ENCODE measurements at places on chromosomes 6 and 20.

DNA sequence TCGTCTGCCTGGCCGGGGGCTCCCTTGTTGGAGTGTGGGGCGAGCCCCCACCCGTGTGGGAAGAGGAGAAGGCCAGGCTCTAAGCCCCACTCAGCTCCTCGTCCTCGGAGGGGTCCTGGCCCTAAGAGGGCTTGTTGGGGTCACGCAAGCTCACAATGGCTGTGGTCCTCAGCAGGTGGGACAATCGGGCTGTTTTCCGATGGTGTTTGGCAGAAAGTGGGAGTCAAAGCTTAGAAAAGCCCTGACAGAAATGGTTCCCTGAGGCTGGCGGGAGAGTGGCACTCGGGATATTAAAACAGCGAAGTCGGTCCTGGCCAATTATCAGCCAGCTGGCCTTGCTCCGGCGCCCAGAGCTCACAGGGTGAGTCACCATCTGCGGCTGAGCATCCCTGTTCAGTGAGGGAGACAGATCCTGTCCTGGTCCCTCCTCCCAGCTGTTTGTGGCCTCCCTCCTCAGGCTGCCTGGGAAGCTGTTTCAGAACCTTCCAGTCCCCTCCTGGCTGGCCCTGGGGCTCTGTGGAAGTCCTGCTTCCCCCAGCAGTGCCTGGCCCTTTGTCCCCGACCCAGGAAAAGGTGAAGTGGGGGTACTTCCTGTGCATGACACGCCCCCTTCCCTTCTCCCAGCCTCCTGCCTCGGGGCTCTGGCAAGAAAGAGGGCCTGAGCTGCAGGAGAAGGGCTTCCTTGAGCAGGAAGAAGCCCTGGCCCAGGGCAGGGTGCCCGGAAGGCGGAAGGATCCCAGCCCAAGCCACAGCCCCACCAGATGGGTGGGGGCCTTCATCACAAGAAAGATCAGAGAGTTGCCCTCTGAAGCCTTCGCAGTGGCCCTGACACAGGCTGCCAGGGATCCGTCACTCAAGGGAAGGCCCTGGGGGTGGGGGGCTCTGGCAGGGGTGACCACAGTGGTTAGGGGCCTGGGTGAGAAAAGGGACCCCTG, 53.6 kb upstream of the BHLHE23 start:
- no peaks in the 10 kb centered on the region for H3K36me3 ChIP-seq
- H3K27me3 ChIP-seq = peaks cover 8% of the 10 kb centered on the region
- no peaks in the 10 kb centered on the region for H3K4me1 ChIP-seq
- no peak overlapping the region for H3K27ac ChIP-seq

DNA sequence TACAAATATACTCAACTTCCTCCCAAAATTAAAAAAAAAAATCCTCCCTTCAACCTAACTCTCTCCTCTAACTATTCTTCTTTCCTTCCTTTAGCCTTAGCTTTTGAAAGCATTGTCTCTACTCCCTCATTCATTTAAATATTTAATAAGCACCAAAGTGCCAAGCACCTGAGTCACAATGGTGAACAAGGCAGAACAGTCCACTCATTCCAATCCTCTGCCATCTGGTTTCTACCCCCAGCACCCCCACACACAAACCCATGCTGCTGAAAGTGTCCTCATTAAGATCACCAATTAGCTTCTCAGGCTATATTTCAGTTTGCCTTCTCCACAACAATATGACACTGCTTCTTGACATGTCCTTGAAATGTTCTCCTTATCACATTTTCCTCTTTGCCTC, 76.3 kb downstream of the DTNBP1 start:
- DNase-seq = no peak
- no peak overlapping the region for H3K27ac ChIP-seq
- H3K27me3 ChIP-seq = no peaks in the 10 kb centered on the region
- H3K36me3 ChIP-seq = no peaks in the 10 kb centered on the region

GRCh38 chr6:70905742-70906141, 51.1 kb downstream of the B3GAT2 start:
- no peaks in the 10 kb centered on the region for H3K36me3 ChIP-seq
- H3K4me1 ChIP-seq = no peaks in the 10 kb centered on the region
- peaks cover 31% of the 10 kb centered on the region for H3K27me3 ChIP-seq
- no peak overlapping the region for H3K27ac ChIP-seq
- no peak for DNase-seq
- no peak overlapping the region for H3K4me3 ChIP-seq

- no peak for DNase-seq
- H3K27ac ChIP-seq = no peak overlapping the region
- no peaks in the 10 kb centered on the region for H3K36me3 ChIP-seq
- H3K4me1 ChIP-seq = no peaks in the 10 kb centered on the region
These were observed 42.2 kb downstream of the STMND1 start for GRCh38 chr6:17144016-17144415.

DNA sequence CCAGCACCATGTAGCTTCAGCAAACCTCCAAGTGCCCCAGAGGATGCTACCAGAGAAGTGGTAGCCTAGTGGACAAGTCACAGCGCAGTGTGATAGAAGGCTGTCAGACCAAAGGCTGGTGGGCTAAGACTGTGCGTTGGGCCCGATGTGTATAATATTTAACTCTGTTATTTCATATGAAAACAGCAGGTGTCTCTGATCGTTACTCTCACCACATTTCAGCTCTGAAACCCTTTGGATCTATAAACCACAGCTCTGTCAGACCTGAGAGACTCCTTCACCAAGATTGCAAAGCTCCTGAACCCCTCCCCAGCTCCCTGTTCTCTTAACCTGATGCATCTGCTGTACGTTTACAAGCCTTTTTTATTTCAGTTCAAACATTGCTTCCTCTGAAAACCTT, 43.8 kb downstream of the ISM1 start:
- no peak overlapping the region for H3K4me3 ChIP-seq
- H3K27me3 ChIP-seq = no peaks in the 10 kb centered on the region
- no peak for DNase-seq
- no peak overlapping the region for H3K27ac ChIP-seq
- peaks cover 6% of the 10 kb centered on the region for H3K4me1 ChIP-seq

Data from HCT116 (cell line).